ENCODE measurements at places on chromosomes 2 and 18.

GRCh38 chr2:36246320-36246990 is 109.1 kb upstream of the CRIM1 start:
- DNase-seq: no peak

DNA sequence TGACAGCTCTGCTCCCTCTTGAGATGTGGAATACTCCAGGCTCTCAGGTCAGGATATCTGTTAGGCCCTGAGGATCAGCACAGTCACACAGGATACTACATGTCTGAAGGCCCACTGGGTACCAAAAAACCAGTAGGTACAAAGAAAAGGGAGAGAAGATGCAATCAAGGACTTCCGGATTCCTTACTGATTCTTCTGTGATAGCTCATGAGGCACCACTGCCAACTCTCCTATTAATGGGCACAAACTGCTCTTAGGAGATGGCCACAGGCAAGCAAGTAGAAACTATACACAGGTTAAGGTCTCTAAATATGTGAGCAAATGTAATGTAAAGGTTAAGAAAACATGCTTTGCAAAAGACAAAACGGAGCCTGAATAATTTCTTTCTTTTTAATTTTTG is 3.5 kb downstream of the TMEM127 start:
- no peak for DNase-seq

- DNase-seq: no peak
Observed at GRCh38 chr2:1472350-1472749, 59.1 kb downstream of the TPO start.

DNA sequence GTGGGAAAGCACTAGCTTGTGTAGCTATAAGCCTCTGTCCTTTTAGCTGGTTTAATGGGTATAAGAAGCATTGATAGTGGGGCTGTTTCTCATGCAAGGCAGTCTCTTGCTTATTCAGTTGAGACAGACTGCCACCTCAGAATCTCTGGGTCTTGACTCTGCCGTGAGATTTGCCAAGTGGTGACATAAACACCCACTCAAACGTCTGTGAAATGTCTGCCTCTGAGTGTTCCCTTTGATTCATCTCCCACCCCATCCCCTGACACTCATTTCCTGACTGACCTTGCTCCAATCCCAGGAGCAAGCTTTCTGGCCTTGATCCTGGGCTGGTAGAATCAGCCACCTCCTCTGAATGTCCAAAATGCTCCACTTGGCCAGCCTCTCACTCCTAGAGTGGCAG is 141.9 kb upstream of the RBMS1 start:
- no peak for DNase-seq

- DNase-seq: no peak
Observed at GRCh38 chr2:54755641-54756326, 32.3 kb downstream of the EML6 start.

GRCh38 chr2:46679761-46680160 is 200.4 kb downstream of the TMEM247 start:
- no peak for DNase-seq

DNA sequence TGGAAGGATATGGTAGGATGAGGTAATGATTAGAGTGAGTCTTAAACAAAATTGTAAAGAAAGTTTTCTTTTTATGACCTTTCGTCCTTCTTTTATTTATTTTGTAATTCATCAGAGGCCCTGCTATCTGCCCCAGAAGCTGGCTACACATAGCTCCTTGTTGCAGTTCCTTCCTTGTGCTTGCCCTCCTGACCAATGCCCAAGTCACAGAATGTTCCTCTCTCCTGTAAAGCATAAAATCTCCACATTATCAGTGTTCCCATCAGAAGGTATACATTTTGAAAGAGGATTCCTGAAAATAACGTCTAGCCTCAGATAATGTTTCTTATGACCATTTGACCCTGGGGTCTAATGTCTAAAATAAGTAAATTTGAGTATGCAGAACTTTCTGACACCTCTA is 78.3 kb downstream of the RND3 start:
- no peak for DNase-seq

DNA sequence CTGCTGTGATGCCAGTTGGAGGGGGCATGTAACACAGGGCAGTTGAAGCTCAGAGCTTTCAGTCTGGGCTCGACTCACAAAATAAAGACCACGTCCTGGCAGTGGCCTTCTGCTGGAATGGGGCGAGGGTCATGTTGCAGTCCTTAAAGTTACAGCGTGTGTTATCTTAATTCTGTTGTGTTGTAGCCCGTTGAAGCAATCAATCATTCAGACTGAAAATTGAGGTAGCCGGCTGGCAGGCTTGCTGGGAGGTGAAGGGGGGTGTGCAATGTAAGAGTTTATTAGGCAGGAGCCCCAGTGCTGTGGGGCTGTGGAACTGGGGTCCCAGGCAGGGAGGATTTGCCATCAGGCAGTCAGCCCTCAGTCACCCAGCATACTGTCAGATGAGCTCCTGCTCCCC is 136.9 kb upstream of the EPAS1 start:
- no peak for DNase-seq

DNA sequence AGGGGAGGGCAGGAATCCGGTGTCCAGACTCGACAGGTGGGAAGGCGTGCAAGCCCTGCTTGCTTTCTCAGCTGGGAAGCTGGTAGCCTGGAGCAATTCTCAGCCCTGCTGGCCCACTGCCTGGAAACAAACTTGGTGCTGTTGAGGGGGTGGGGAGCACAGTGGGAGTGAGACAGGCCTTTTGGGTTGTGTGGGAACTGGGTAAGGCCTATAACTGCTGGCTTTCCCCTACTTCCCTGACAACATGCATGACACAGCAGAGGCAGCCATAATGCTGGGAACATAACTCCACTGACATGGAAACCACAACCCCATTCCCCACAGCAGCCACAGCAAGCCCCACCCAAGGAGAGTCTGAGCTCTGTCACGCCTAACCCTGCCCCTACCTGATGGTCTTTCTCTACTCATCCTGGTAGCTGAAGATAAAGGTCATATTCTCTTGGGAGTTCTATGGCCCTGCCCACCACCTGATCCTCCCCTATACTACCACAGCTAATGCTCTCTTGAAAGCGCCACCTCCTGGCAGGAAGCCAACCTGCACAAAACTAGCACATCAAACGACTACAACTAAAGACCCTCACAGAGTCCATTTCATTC is 122.9 kb upstream of the ACVR1C start:
- peak; percentile 57 for DNase-seq

DNA sequence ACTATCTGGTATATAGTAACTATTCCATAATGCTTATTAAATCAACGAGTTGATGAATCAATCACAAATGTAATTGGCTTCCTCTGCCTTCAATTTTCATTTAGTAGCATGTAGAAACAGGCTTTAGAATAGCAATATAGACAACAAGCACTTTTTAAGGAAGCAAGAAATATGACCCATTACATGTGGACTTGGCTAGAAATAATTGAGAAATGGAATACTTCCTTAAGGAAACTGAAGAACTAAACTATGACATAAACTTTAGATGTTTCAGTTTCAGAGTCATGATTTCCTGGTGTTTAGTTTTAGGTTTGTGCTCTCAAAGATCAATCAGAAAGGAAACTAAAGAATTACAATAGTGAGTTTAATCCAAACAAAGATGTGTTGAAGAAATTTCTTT is 443.8 kb downstream of the MBD2 start:
- DNase-seq: no peak

- DNase-seq: no peak
Observed at GRCh38 chr2:218431878-218432277, 13.0 kb downstream of the VIL1 start.

DNA sequence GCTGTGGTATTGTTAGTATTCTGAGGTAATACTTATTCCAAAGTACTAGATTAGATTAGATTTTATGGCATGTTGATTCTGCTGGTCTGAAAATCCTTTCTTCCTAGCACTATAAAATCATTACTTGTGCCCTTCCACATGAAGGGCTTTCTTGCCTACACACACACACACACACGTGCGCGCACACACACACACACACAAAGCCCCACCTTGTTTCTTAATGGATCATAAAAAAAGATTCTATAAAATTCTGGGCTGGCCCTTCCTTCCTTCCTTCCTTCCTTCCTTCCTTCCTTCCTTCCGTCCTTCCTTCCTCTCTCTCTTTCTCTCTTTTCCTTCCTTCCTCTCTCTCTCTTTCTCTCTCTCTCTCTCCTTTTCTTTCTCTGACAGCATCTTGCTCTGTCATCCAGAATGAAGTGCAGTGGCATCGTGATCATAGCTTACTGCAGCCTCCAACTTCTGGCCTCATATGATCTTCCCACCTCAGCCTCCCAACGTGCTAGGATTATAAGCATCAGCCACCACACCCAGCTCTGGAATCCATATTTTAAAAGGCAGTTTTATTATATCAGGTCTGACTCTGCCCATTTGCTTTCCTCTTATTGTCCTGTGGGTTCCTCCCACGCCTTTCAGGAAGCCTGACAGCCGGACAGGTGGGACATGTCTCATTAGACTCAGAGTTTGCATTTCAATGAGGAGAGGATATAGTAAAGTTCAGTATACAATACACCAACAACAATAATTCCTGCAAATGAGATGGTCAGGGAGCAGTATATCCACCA is 321.1 kb downstream of the PIK3C3 start:
- DNase-seq: no peak

DNA sequence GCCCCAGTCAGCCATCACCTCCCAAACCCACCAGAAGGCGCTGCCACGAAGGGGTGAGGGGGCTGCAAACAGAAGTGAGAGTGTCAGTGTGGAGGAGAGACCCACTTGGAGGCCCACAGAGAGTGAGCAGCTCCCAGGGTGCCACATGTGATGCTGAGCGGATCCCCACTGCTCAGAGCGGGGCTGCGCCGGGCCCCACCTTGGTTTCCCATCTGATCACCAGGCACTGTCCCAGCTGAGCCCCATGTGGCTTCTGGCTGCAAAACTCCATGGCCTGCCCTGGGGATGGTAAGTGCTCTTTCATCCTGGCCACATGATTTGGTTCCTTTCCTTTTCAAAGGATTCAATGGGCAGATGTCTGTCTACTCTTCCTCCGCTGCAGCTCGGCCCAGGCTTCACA is 23.8 kb downstream of the SNORC start:
- no peak for DNase-seq

- no peak for DNase-seq
Observed at GRCh38 chr18:56309104-56309503, 329.3 kb downstream of the TXNL1 start.

DNA sequence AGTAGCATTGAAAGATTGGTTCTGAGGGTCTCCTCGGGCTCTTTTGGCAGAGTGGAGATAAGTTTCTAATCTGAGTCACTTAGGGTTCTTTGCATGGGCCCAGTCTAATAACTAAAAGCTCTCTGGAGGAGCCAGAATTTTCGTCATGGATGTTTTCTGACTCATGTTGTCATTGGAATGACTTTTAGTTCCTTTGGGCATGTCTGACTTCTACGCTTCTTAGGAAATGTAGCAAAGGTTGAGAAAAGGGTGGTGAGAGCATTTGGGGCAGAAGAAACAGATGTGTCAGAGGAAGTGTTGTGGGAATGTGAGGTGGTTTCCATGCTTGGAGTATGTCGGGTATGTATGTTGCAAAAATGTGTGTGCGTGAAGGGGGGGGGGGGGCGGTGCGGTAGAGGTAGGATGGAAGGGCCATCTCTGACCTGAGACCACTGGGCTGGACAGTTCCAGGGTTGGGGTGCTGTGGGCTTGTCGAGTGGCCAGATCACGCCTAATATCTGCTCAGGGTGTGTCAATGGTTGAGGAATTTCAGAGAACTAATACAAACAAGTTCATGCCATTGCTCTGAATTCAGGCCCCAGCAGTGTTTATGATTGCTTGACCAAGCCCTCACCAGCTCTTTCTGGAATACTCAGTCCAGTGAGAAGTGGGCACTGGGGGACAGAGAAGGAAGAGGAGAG is 26.9 kb downstream of the KLHL29 start:
- peak; percentile 93 for DNase-seq

- DNase-seq: no peak
Observed at GRCh38 chr2:176471949-176472348, 202.7 kb downstream of the MTX2 start.

- no peak for DNase-seq
Observed at GRCh38 chr2:206323033-206323432, 48.6 kb downstream of the ZDBF2 start.

- no peak for DNase-seq
Observed at GRCh38 chr2:46333912-46334311, 36.7 kb downstream of the EPAS1 start.

DNA sequence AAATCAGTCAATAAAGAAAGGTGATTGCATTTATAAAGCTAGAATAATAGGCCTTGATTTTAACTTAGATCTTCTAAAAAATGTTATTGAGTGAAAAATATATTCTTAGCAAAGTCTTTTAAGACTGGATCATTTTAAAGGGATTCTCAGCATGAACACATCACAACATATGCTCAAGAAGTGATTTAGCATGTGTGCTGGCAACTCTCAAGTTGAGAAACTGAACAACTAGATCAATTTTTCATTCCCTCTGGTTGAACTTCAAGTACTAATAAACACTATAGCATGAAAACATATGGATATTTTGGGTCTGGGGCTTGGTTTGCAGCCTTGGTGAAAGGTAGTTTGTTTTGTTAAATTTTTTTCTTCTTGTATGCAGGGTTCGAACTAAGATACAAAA is 107.8 kb upstream of the PNPT1 start:
- no peak for DNase-seq

DNA sequence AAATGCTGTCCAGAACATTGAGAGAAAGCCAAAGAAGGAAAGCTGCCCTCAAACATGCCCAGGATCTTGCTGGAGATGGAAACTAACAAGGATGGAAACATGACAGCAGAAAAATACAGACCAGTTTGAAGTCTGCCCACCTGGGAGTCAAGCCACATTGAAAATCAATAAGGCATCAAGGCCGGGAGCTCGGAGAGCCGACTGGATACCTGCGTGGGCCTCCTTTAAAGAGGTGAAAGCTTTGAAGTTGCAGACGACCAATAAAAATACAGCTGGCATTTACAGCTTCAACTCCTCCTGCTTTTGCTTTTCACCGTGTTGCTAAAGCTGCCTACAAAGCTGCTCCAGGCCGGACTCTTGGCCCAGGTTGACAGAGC is 279.7 kb downstream of the SRBD1 start:
- no peak for DNase-seq

- no peak for DNase-seq
Observed at GRCh38 chr2:105749583-105750400, 5.1 kb downstream of the NCK2 start.

- DNase-seq: no peak
Observed at GRCh38 chr2:69680001-69680675, 36.6 kb upstream of the AAK1 start.

DNA sequence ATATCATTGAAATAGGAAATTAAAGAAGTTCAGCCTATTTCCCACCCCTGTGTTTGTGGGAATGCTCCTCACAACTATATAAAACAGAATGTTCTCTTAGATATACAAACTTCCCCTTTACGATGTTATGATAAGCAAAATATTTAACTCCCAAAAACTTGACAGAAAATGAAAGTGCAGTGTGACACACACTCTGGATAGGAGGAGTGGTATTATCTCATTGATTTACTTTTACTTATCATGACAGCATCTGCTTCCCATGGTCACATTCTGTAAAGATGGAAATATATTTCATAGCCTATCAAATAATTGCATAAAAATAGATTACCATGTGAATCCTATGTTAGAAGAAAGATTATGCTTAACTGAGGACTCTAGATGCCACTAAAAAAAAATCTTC is 96.6 kb upstream of the STK17B start:
- no peak for DNase-seq

- no peak for DNase-seq
Observed at GRCh38 chr18:46414863-46415262, 242.2 kb downstream of the LOXHD1 start.

- DNase-seq: peak; percentile 86
Observed at GRCh38 chr2:221502270-221503010, 69.7 kb downstream of the EPHA4 start.

Measured in NCI-H226 (cell line).